ENCODE measurements at places on chromosomes 2 and 18.

GRCh38 chr2:229033816-229034215, 237.3 kb downstream of the PID1 start:
- DNase-seq = no peak

DNA sequence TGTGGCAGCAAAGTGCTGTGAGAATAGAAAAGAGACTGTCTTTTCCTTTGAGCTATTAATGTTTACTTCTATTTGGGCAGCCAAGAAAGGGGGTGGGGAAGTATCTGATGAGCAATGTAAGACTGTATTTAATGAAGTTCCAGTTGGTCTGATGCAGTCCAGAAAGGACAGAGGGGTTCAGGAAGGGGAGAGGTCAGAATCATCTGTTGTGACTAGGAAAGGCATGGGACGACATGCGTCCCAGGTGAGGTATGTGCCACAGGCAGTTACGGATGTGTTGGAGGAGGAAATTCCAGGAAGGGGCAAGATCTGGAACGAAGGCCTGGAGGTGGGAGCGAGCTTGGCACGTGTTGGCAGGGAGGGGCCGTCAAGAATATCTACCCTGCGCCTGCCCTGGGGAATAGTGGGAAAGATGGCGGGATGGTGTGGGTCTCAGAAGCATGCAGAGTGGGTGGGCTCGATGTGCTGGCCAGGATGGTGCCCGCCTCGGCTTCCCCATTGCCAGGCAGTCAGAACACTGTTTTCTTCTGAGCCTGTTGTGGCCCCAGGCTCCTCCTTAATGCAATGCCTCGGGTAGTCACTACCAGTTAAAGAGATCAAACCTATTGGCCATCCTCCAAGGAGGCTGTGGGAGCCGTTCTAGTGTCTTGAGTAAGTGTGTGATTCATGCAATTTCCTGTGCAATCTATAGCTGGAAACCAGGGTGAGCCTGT, 57.8 kb upstream of the TXNDC2 start:
- DNase-seq = no peak

DNA sequence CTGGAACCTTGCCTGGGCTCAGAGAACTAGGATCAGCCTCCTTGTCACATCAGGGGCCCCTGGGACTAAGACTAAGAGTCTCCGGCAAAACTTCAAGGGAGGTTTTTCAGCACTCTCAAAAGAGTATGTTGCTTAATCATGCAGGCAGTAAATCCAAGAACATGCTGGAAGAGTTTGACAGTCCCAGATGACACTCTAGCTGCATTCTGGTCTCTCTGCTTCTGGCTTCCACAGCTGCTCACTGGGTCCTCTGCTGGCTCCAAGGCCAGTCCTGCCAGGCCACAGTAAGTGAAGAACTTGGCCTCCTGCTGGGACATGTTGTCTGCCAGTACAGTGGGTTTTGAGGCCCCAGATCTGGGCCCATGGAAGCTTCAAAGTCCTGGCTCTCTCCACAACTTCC, 45.2 kb upstream of the IL1RL1 start:
- DNase-seq = no peak

- DNase-seq = no peak
Measured at GRCh38 chr2:237556773-237557632, 9.4 kb upstream of the PRLH start.

- no peak for DNase-seq
Measured at GRCh38 chr18:29154196-29154757, 977.3 kb upstream of the CDH2 start.

DNA sequence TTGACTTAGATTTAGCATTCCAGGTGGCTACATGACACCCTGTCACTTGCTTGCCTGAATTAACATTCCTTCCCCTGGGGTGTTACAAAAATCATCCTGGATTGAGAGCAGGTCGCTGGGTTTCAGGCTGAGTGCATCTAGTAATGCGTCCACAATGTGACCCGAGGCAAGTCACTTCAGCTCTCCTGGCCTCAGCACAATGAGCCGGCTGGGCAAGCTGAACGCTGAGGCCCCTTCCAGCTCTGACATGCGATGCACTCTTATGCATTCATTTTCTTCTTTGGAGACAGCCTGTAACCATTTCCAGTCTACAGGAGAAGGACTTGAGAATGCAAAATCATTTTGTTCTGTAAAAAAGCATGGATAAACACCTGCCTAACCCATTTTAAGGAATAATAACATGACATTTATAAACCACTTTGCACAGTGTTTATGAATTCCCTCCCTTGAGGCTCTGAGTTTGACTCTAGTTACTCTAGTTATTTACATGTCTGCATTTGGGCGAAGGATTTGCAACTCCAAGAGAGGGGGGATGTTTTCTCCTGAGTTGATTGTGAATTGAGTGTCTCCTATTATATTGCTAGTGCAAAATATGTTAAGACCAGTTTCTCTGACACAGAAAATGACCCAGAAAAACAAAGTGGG, 63.0 kb upstream of the CPO start:
- no peak for DNase-seq

- DNase-seq = no peak
Measured at GRCh38 chr2:113173542-113174375, at the start of gene PSD4. Gene PSD4, plus strand, starts transcription at chr2:113173971. Its CDS starts 8,486 bp downstream, at chr2:113182457.

DNA sequence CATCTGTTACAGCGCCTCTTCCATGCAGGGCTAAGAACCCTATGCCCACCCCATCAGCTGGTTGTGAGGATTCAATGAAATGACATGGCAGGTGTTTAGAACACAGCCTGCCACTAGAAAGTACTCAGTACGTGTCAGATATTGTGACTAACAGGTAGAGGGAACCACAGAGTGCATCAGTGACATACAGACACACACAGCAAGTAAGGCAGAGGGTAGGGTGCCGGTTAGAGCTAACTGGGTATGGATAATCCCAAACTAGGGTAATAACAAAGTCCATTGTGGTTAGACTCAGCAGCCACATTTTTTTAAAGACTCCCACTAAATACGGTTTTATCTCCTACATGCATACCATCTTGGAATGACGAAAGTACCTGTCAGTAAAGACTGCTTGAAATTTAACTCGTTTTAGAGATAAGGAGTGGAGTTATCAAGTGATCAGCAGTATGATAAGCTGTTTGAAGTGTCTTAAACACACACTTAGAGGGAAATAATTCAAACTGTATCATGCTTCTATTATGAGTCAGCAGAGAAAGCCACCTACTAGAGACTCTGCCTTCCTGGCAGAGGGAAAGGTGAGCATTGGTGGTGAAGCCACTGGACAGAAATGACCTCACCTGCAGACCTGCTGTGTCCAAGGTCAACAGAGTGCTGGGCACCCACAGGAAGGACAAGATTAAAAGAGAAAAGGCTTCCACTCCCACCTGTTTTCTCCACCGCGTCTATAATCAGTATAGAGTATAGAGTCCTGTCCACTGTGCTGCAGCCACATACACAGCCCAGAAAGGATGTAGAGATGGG, 20.6 kb downstream of the MPPE1 start:
- no peak for DNase-seq

- DNase-seq = peak; percentile 7
Measured at GRCh38 chr2:55047677-55048299, 2.5 kb downstream of the RTN4 start.

DNA sequence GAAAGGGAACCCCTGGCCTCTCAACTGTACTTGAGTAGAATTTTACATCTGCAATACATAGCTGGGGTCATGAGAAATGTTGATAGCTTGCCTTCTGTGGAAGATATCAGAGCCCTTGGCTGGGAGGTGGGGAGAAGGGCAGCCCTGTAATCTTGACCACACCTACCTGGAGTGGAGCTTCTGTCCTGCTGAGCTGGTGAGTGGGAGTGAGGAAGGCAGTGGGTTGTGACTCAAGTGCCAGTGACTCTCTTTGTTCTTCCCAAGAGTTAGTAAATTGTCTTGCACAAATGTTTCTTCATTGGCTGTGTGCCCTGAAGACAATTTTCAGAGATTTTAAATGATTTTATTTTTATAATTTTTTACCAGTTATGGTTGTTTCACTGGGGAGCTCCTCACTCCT, 277.3 kb downstream of the MBD5 start:
- no peak for DNase-seq

DNA sequence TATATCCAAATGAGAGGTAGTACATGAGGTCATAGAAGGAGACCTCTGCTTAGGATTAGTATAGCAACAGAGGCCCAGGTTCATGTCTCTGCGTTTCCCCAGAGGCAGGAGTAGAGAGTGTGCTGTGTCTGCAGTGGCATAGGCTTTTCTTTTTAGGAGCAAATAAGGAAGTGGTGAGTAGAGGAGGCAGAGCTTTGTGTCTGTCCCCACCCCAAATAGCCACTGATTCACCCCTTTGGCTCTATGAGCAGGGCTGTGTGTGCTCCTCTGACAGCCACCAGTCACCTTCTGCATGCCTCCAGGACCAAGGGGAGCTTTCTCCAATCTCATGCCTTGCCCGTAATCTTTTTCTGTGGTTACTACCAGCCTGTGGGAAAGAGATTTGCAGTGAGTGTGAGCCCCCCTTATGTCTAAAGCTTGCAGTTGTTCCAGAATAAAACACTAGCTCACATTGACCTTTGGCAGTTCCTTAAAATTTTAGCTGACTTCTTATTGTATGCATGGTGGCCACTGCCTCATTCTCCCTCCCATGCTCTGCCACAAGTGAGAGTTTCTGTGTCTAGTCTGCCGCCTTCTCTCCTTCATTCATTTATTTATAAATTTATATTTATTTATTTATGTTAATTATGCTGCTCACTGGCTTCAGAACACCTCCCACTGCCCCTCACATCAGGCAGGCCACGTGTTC, 23.5 kb upstream of the ELAC1 start:
- DNase-seq = no peak

DNA sequence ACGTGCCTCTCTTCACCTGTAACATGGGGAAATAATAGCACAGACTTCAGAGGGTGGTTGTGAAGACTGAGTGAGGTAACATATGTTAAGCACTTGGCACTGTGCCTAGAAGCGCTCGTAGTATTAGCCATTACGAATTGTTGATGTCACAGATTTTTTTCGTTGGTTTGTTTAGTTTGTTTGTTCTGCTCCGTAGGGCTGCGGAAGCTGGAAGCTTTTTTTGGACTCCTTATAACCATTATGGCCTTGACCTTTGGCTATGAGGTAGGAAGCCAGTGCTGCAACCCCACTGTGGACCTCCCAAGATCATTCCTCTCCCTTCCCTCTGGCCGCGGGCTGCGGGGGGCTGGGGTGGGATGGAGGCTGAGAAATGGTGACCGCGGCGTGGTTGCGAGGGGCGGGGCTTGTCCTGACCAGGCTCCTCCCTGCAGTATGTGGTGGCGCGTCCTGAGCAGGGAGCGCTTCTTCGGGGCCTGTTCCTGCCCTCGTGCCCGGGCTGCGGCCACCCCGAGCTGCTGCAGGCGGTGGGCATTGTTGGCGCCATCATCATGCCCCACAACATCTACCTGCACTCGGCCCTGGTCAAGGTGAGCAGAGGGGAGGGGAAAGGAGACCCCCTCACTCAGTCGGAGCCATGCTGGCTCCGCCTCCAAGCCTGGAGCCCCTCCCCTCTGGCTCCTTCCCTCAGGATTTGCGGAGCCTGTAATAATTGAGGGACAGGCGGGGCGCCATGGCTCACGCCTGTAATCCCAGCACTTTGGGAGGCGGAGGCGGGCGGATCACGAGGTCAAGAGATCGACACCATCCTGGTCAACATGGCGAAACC, 5.5 kb downstream of the SLC11A1 start:
- no peak for DNase-seq

DNA sequence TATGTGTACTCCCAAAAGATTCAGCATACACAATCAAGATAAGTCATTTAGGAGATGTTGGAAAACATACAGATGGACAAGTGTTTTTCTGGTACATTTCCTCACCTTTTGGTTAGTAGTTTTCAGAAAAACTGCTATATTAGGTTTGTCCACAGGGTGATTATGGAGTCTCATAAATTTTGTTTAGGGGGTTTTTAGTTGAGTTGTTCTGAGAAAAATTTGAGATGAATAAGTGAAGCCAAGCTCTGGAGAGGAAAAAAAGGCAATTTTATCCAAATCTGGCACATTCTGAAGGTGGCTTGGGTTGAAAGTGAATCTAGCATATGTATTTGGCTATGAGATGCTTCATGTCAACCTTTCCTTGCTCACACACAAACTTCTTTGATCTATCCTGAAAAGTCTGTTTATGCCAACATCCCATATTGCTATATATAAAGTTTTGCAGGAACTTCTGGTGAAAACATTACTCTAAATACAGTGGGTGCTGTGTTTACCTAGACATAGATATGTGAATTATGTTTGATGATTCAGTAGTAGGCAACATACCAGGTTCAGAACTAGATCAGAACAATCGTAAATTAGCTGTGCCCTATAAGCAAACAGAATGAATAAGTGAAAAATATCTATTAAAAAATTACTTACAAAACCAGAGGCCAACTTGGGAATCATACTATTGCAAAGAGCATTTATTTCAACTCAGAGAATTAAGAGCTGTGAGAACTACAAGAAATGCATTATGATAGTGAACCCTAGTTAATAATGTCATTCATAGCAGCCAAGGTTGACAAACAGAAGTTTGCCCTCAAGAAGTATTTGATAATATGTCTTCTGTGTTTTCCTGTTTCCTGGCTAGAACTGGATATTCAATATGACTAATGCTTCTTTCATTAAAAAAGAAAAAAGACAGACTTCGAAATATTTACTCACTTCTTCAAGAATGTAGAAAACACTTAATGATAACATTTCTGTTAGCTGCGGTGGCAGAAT, 552.0 kb downstream of the IRS1 start:
- no peak for DNase-seq

DNA sequence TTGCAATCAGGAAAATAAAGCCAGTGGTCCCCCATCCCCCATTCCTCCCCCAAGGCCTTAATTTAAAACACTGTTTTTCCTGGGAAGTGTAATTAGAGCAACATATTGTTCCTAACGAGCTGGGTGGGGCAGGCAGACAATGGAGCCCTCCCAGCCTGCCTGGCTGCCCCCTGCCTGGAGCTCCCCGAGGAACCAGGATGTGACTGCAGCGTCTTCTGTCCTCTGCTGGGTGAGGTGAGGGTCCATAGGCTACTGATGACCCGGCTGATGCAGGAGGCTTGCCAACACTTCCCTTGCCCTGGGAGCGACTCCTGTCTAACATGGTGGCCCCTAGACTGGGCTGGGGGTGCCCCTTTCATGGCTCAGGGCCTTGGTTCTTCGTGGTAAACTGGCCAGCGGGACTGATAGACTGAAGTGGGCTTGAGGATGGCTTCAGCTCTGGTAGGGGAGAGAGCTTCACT, 152.4 kb downstream of the DYSF start:
- no peak for DNase-seq

DNA sequence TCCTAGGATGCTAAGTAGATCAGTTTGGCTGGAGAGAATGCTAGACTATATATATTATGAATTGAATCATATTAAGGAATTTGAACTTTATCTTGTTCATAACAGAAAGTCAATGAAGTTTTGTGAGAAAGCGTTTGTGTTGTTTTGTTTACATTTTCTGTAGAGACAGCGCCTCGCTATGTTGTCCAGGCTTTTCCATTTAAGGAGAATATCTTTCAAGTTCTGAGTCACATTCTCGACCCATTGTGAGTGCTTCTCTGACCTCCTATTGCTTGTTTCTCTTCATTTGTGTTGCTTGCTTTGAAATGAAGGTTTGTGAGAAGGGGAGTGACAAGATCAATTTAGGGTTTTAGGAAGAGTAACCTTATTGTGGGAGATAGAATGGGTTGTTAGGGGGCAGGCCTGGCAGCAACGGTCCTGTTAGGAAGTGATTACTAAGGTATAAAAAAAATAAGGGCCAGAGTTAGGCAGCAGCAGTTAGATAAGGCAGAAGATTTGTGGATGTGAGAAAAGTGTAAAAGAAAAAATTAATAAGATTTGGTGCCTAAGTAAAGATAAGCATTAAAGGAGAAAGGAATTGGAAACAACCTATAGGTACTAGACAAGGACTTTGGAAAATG, 47.6 kb upstream of the ACVR1 start:
- no peak for DNase-seq
